ENCODE measurements at places on chromosomes 6 and 20. TPM values are rescaled to one million over a fixed set of nuclear protein-coding genes. Genes with fewer than 3 reads are reported as not detected.

The TCP1 gene
- 189 TPM for total RNA-seq

The RIPPLY2 gene
- total RNA-seq = not detected

The GNRH2 gene
- not detected for total RNA-seq

The DDO gene
- total RNA-seq = 0.79 TPM

The CCN6 gene
- total RNA-seq = not detected

GRCh38 chr6:93420163-93420795, 920 bp upstream of the EPHA7 start:
- DNase-seq = no peak

DNA sequence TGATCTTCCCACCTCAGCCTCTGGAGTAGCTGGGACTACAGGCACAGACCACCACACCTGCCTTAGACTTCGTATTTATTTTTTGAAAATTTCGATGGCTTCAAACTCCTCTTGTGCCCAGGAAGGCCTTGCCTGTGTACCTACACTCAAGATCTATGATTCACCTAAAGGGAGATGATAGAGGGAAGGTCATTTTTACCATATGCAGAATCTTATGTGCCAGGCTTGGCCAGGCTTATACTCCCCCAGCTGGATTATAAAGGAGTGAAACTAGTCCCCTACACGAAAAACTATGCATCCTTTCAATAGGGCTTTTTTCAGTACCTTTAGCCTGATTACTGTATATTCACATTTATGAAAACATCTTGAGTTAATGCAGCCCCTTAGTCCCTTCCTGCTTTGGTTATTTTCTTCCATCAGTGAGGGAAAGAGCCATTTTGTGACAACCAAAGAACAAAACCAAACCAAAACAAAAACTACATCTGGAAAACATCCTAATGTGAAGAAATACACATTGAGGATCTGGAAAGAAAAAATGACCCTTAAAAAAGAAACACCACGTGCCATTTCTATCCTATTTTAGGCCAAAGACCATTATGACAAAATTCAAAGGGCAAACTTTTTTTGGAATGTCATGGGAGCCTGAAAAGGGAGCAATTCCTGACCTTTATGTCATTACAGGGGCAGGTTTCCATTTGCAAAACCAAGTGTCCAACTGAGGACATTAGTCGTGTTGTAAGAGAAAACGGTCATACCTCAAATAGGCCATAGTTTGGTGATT, 34.7 kb downstream of the RIPOR2 start:
- DNase-seq = no peak

- DNase-seq = no peak
Observed at GRCh38 chr6:95228636-95229035, 348.7 kb upstream of the MANEA start.

- no peak for DNase-seq
Observed at GRCh38 chr20:51023617-51024155, 779 bp upstream of the KCNG1 start.

Measured in esophagus squamous epithelium (tissue), 5 donors.